ENCODE measurements at places on chromosomes 12 and 14.

GRCh38 chr12:43722621-43723020 lies 36.0 kb downstream of the PUS7L start:
- no peak for DNase-seq

DNA sequence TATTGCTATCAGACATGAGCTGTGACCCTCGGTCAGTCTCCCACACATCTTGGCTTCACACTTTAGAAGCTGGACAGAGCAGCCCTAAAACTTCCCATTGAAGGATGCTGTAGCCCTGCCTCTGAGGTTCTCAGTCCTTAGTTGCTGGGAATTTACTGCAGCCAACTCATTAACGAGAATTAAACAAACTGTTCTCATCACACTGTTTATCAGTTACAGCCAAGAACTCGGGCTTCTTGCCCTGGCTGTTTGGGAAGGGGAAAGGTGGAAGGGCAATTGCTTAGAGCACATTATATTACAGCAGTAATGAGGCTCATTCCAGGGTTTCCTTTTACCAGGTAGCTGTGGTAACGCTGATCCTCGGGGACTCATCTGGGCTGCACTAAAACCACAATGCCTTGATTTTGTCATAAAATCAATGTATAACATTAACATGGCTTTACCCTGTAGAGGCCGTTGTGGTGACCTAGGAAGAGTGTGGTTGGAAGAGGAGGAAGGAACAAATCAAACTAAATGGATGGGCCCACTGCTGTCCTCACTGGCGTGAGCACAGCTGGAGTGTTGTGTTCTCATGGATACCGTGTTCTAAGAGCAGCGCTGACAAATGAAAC lies 87.1 kb downstream of the GPR135 start:
- DNase-seq, result no peak

GRCh38 chr14:55381040-55381439 lies 30.6 kb downstream of the ATG14 start:
- no peak for DNase-seq

- no peak for DNase-seq
These were observed 102.4 kb upstream of the ATF1 start for GRCh38 chr12:50661300-50662115.

DNA sequence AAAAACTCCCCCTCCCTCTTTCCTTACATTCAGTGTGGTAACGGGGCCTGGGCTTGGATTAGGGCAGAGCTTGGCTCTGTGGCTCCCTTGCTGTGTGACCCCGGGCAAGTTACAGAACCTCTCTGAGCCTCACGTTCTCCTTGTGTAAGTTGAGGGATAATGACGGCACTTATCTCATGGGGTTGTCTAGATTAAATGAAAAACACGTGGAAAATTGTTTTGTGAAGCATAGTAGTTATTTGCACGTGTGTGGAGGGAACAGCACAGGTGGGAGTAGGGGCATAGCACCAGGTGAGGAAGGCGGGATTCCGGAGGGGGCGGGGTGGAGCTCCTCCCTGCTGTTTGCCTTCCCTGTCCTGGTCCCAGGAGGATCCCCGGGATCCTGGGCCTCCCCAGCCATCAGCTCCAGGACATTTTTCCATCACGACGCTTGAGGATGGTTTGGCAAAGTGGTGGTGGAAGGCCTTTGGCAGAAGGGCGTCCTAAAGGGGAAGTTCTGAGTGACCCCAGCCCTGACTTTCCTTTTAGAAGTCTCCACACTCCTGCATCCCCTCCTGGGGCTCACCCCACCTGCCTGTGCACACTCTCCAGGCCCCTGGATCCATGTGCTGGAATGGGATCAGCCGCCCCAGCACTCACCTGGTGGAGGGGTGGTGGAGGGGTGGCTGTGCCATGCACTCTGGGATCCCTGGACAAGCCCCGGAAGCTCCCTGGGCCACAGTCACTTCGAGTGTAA lies 22.7 kb downstream of the LRTM2 start:
- no peak for DNase-seq

DNA sequence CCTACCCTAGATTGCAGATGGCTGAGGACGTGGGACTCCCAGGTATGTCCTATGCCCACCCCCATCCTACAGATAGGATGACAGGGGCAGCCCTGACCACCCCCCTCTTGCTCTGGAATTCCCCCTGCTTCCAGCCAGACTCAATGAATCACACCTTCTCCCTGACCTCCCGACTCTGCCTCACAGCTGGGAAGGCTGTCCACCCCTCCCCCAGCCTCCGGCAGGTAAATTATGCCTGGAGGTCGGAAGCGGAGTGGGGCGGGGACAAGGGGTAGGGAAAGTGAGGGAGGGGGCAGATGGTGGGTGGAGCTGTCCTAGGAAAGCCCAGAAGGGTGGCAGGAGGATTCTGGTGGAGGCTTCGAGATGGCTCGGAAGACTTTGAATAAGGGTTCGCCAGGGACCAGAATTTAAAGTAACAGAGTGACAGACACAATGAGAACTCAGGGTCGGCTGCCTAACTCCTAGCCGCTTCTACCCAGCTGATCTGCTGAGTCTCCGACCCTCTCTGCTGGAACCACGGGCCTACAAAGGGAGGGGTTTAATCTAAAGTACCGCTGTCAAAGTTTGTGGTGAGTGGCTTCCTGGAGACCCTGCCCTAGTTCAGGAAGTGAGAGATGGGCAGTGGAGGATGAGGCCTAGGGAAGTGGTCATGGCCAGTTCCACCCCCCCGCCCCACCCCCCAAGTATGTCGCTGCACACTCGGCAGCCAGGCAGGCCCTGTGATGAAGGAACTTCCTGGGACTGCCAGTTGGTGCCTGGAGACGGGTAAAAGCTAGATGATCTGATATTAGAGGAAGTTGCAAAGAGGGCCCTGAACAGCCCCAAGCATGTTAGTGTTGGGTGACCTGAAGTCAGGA lies 4.2 kb downstream of the PLEKHG3 start:
- peak; percentile 98 for DNase-seq

- no peak for DNase-seq
These were observed 3.2 kb upstream of the HOXC11 start for GRCh38 chr12:53969588-53970259.

DNA sequence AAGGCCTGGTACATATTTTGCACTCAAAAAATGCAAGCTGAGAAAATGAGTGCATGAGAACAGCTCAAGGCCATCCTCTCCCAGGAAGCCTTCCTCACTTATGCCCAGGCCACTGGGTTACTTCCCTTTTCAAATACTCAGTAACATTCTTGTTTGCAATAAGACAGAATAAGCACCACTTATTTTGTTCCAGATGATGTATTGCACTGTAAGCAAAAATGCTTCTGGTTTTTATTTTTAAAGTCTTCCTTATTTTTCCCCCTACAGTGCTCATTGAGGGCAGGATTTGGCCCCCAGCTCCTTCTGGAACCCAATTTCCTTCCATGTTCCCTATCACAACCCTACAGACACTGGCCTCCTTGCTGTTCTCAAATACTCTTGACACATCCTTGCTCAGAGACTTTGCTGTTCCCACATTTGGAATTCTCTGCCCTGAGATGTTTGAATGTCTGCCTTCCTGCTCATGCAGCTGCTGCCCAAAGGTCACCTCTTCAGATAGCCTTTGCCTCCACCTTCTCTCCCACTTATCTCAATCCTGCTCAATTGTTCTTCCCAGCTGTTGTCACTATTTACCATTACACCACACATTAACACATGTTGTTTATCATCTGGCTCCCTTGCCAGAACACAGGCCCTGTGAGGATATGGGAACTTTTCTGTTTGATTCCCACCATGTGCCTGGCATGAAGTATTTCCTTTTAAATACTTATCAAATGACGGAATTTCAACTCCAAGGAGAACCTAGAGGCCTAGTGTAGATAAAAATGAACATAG lies 49.9 kb downstream of the IFNG start:
- DNase-seq, result no peak

- DNase-seq, result no peak
These were observed 55.1 kb upstream of the RD3L start for GRCh38 chr14:103997391-103997790.

Data from Kasumi-1 (cell line).